ENCODE measurements at places on chromosomes 3 and 15.

DNA sequence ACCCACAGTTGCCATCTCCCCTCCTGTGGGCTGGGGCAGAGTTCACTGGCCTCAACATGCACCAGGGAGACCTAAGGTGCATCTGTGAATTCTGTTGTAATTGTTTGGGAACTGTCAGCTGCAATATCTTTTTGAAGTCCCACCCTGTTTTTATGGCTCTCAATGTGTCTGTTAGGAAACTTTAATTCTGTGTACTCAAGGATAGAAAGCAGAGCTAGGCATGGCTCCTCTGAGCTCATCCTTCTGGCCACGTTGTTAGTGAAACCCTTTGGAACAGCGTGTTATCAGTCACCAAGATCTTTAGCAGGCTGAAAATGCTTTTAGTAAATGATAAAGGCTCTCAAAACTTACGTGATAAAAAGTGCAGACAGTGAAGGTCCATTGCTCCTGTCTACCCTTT lies 33.6 kb upstream of the MTMR10 start:
- no peak for DNase-seq

DNA sequence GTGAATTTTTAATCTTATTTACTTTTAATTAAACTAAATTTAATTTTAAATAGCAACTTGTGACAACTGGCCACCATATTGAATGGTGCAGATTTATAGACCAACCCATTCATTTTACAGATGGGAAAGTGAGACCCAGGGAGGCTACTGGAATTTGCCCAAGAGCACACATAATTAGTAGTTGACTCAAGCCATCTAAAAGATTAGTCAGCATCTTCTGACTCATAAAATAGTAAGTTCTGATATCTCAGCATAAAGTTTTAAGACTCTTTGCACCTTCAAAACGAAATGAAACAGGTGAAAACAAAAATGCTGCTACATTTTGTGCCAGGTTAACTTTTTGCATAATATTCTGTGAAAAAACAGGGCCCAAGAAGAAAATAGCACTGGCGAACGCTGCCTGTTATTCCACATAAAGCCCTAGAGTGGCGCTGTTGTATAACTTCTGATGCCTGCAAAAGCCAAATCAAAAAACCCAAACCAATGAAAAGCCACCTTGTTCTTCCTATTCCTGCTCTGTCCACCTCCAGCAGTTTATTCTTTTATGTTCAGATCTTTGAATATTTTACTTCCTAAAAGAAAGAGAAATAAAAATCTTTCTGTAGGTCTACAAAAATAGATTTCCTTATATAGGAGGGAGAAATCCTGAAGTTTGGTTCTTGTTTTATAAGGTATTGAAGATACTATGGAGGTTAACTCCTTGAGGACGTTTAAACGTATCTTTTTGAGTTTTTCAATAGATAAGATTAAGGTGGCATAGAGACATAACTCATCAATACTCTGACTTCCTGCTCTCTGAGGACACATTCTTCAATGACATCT lies 62.8 kb downstream of the OTOL1 start:
- peak; percentile 60 for DNase-seq

GRCh38 chr15:60840306-60840702 lies 361.4 kb upstream of the ICE2 start:
- no peak for DNase-seq

GRCh38 chr3:132004571-132004970 lies 30.2 kb downstream of the CPNE4 start:
- DNase-seq, result no peak

- no peak for DNase-seq
Observed at GRCh38 chr3:30273304-30274072, 332.9 kb upstream of the TGFBR2 start.

- DNase-seq, result no peak
Observed at GRCh38 chr3:159266779-159267178, 464.9 kb downstream of the MFSD1 start.

- no peak for DNase-seq
Observed at GRCh38 chr3:66394019-66394752, 106.6 kb downstream of the LRIG1 start.

DNA sequence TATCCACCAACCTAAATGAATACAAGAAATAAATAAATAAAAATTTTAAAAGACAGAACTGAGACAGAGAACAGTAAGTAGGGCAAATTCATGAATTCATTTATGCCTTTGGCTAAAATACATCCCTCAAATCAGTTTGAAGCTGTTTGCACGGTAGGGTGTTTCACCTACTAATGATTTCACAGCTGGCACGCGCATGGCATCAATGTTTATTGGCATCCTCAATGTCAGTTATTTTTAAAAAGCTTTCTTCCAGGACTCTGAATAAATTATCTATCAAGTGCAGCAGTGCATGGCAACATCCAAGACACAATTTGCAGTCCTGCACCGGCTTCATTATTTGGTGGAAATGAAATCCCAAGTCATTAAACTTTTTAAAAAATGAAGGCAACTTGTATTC lies 985.2 kb upstream of the ROBO1 start:
- DNase-seq, result peak; percentile 25

- no peak for DNase-seq
Observed at GRCh38 chr3:178508443-178508825, 27.8 kb upstream of the KCNMB2 start.

DNA sequence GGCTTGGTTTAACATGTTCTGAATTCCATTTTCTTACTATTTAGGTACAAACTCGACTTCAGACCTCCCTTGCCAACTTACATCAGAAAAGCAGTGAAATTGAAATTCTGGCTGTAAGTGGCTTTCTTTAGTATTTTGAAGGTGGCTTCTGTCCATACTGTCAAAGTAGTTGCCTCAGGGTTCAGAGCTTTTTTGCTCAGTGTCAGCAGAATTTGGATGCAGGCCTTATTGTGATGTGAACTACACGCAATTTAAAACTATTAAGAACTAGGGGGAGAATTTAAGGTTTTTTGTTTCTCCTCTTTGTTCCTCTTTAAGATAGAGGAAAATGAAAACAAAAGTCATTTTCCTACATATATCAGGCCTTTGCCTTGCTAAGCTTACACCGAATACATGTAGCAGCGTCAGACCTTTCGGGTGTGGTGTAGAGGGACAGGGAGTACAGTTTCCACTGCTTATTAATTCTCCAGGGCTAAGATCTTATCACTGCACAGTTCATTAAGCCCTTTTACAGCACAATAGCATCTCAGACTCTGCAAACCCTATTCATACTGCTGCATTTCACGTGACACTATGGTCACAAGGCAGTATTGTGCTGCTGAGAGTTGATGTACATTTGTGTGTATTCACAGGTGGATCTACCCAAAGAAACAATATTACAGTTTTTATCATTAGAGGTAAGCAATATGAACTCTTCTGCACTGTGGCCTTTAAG lies 6.7 kb downstream of the SRP14 start:
- no peak for DNase-seq

GRCh38 chr3:84925571-84925970 lies 33.2 kb upstream of the CADM2 start:
- no peak for DNase-seq

GRCh38 chr15:66066005-66066404 lies 187.5 kb downstream of the MEGF11 start:
- DNase-seq, result no peak

- no peak for DNase-seq
Observed at GRCh38 chr3:46666453-46666845, 27.0 kb downstream of the ALS2CL start.

GRCh38 chr3:175716446-175716845 lies 857.3 kb downstream of the NAALADL2 start:
- no peak for DNase-seq

DNA sequence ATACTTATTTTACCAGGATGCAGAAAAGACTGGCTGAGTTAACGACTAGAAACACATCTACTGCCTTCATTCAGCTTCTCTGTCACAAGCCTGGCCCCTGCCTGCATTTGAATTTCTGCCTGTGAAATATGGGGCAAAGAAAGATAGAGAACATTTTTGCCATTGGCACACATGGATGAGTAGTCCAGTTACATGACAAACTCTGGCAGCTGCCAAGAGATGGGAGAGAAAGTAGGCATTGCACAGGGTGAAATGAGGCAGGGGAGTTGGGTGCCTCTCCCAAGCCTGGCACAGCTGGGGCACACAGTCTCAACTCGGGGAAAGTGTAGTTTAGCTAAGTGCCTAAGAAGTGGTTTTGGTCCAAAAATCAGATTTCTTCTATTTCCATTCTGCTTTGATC lies 24.0 kb downstream of the ANXA2 start:
- DNase-seq, result no peak

- DNase-seq, result no peak
Observed at GRCh38 chr15:88398011-88398410, 69.2 kb downstream of the MRPL46 start.

DNA sequence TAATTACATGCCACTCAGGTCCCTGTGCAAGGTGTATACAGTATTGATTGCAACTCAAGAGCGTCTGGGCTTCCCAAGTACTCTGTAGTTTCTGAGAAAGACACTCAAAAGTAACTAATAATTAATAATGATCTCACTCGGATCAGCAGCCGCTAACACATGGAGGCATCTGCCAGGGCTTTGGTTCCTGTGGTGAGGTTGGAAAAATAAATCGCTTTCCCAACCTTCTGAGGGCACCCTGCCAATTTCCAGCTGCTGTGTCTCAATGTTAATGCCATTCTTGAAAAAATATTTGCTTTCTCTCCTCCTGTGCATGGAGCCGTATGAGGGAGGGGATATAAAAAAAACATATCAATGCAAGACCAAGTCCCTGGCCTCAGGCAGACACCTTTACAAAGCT lies 116.5 kb upstream of the SLC2A2 start:
- DNase-seq, result no peak

GRCh38 chr3:124786511-124787241 lies 56.4 kb downstream of the UMPS start:
- DNase-seq, result no peak

DNA sequence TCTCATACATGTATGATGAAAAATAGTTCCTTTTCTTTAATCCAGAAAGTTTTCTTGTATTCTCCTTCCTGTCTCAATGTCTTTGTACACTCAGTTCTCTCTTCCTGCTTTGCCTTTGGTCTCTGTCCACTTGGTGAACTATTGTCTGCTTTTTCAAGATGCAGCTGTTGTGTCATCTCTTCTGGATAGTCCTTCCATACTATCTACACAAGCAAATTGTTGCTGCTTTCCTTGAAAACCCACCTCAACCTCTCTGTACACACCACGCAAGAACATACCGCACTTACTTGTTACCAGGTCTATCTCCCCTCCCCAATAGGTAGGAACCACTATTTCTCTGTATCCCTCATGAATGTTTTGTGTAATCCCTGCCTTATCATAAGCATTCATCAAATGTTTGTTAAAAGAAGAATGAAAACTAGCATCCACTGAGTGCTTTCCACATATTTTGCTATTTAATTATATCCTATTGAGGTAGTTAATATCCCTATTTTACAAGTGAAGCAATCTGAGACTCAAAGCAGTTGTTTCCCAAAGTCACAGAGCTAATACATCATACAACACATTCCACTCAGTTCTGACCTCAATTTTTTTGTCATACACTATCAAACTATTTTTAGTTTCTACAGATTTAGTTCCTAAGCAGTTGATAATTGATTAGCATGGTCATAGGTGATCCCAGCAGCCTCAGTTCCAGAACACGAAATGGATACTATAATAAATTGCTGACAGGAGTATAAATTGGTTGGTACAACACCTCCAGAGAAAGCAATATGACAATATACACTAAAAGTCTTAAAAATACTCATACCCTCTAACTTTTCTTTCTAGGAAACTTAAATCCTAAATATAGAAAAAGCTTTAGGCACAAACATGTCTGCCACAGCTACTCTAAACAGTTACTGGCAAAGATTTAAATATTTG lies 19.6 kb downstream of the HACL1 start:
- no peak for DNase-seq

DNA sequence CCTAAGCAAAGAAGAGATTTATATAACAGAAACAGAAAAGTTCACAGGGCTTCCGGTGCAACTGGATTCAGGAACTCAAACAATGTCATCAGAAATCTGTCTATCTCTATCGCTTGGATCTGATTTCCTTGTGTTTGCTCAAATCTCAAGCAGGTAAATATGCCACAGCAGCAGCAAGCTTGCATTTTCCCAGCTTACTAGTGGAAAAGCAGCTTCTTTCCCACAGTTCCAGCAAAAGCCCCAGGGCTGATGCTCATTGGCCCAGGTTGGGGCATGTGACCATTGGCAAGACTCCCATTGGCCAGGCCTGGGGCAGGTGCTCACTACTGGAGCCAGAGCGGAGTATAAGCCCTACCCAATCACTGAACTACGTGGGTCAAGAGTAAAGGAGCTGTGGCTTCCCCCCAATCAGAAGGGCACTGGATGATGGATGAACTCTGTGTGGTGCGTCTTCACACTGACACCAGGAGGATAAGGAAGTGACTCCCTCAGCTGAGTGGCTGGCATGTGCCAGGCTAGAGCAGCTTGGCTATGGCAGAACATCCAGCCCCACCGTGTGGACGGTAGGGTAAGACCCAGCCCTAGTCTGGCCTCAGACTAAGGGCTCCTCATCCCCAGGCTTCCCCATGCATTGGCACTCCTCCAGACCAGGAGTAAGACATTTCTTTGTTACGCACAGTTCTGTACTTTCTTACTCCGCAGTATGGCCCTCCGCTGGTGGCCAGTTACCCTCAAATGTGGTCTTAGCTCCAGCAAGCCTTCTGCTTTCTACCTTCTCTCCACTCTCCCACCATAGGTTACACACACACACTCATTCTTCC lies 13.1 kb upstream of the VIPR1 start:
- DNase-seq, result no peak

DNA sequence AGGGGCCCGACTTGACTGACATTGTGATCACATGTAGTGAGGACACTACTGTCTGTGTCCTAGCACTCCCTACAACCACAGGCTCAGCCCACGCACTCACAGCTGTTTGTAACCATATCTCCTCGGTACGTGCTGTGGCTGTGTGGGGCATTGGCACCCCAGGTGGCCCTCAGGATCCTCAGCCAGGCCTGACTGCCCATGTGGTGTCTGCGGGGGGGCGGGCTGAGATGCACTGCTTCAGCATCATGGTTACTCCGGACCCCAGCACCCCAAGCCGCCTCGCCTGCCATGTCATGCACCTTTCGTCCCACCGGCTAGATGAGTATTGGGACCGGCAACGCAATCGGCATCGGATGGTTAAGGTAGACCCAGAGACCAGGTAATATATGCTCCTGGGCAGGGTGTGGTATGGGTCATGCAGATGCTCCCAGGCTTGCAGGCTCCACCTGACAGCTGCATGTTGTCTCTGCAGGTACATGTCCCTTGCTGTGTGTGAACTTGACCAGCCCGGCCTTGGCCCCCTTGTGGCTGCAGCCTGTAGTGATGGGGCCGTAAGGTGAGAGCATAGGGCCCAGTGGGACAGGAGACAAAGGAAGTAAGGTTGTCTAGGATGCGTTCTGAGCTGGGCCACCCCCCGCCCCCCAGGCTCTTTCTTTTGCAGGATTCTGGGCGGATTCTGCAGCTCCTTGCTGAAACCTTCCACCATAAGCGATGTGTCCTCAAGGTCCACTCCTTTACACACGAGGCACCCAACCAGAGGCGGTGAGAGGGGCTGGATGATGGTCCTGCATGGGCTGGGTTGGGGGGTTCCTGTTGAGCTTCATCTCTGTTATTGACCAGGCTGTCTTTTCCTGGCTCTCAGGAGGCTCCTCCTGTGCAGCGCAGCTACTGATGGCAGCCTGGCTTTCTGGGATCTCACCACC lies 4.4 kb downstream of the DALRD3 start:
- DNase-seq, result no peak

All from spinal cord (tissue), 10 donors.